ENCODE measurements at places on chromosomes 7 and 10. TPM values are rescaled to one million over a fixed set of nuclear protein-coding genes. Genes with fewer than 3 reads are reported as not detected.

Gene OR9A2
- total RNA-seq: not detected

Gene CALML3
- not detected for total RNA-seq

Gene DRGX
- not detected for total RNA-seq

Gene ADRB1
- not detected for total RNA-seq

Gene NKX1-2
- not detected for total RNA-seq

Gene ZNF487
- total RNA-seq: 5.2 TPM

Gene LLCFC1
- not detected for total RNA-seq

Gene HMX3
- total RNA-seq: not detected

Gene KCNIP2
- 1.1 TPM for total RNA-seq

Gene LRRC4
- 0.06 TPM for total RNA-seq

Gene GALNT17
- total RNA-seq: not detected

Gene INTS1
- 33.8 TPM for total RNA-seq

Gene IFIT1B
- 0.06 TPM for total RNA-seq

Gene UPK3B
- 0.19 TPM for total RNA-seq

Gene FXYD4
- total RNA-seq: not detected

Gene SAMD8
- total RNA-seq: 38.2 TPM

Gene TLX1
- total RNA-seq: not detected

Gene GRID1
- not detected for total RNA-seq

Gene GPR15LG
- total RNA-seq: not detected

Gene HOXA13
- not detected for total RNA-seq

Gene ITPRID1
- total RNA-seq: not detected

Gene CPXM2
- 99.2 TPM for total RNA-seq

Gene GIMAP1
- 0.26 TPM for total RNA-seq

Gene KLF14
- total RNA-seq: not detected

Gene VIPR2
- total RNA-seq: 0.06 TPM

Gene PRLHR
- total RNA-seq: not detected
